ENCODE measurements at places on chromosomes 3 and 15.
A peak's percentile ranks its signal among the peaks of the same experiment; 100 is the strongest.

- DNase-seq = no peak
Measured at GRCh38 chr3:195098741-195099525, 172.0 kb downstream of the XXYLT1 start.

- DNase-seq = no peak
Measured at GRCh38 chr3:142597906-142598305, 1.7 kb downstream of the PLS1 start.

DNA sequence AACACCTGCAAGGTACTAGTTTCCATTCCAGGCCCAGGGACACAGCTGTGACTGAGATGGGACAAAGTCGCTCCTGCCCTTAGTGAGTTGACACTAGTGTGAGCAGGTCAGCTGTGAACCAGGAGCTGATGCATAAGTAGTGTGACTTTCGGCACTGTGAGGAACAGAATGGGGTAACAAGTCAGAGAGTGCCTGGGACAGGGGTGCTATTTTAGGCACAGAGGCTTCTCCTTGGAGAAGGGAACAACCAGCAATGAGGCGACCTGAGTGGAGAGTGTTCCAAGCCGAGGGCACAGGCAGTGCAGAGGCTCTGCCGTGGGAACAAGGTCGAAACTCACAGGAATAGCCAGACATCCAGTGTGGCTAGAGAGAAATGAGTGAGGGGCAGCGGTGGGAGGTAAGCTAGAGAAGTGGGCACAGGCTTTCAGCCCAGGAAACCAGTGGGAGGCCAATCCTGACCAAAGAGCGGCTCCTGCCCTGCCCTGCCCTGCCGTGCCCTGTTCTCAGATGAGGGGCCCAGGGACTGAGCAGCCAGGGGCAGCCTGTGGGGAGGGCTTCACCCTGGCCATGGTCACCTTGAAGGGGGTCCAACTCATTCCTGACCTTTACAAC is 14.2 kb downstream of the DNAH1 start:
- no peak for DNase-seq

DNA sequence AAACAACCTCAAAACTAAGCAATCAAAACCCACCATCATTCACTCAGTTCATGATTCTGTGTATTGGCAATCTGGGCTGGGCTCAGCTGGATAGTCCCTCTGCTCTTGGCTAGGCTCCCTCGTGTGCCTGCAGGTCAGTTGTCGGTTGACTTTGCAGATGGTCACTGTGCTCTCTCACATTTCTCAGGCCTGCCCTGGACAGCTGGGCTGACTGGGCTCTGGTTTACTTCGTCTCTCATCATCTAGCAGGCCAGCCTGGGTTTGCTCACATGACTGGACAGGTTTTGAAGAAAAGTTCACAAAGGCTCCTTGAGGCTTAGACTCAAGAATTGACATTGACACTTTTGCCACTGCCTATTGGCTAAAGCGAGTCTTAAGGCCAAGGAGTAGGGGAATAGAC is 105.0 kb upstream of the CTNNB1 start:
- DNase-seq = no peak

DNA sequence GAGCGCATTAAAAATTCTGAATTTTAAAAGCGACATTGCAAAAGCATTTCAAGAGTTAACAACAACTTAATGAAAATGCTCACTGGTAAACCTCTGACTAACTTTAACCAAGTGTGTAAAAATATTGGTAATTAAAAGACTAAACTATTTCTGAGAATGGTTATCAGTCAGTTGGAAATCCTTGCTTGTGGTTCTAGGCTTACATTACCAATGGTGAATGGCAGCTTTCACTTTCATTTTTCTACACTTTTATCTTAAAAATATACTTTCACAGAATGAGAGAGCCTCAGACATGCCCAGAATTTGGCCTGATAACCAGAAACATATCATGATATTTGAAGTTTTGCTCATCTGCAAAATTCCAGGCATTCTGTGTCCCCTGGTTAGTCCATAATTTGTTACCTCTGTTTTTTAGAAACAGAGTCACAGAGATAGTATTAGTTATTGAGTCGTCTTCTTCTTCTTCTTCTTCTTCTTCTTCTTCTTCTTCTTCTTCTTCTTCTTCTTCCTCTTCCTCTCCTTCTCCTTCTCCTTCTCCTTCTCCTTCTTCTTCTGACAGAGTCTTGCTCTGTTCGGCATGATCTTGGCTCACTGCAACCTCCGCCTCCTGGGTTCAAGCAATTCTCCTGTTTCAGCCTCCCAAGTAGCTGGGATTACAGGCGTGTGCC is 5.5 kb upstream of the RNF111 start:
- peak; percentile 13 for DNase-seq

- DNase-seq = no peak
Measured at GRCh38 chr15:50425219-50425618, 1.0 kb downstream of the USP8 start.

- no peak for DNase-seq
Measured at GRCh38 chr15:31409171-31409570, 82.5 kb downstream of the KLF13 start.

GRCh38 chr15:86063356-86064095 is 16.1 kb upstream of the AGBL1 start:
- DNase-seq = no peak

DNA sequence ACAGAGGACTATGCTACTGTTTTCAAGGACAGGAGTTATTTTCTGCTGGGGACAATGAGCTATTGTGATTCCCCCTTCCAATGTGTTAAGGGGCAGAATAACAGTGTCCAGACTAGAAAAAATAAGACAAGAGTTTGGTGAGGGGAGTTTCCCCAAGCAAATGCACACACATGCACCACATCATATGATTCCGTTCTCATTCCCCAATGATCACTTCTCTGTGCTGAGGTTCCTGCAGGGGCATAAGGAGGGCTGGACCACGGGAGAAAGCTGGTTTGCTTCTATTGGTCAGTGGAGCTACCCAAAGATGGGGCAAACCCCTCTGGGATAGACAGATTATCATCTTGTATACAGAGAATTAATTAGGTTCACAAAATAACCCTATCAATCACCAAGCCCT is 80.6 kb downstream of the RBPMS2 start:
- DNase-seq = no peak

DNA sequence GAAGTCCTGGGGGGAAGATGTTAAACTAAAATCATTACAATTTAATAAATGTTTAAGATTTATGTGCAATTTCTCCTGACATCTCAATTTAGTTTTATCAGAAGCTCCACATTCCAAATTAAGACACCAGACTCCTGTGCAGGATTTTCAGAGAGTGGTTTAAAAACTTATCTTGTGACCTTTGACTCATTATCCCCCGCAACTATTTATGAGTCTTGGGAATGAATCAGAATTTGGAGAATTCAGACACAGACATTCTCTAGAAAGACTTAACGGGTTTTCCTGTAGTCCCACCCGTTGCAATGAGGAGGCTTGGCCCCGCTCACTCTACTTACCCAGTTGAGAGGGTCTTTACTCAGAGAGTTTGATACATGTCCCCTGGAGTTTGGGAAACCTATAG is 7.1 kb downstream of the OR5K2 start:
- no peak for DNase-seq

DNA sequence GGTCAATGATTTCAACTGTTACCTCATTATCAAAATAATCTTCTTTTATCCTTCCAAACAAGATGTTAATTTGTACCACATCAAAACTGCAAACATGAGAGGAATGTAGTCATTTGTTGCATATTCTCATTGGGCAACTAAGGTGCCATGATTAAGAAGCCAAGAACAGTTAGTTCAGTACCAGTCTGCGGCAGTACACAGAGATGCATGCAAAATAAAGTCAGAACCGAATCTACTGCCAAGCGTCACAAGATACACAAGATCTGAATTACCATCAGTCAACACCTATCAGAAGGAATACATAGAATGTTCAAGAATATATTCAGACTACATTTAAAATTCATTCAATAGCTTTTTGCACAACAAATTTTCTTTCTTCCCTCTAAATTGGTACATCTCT is 127.6 kb upstream of the SPATA12 start:
- DNase-seq = no peak

- DNase-seq = peak; percentile 70
Measured at GRCh38 chr15:56496635-56497034, 31.7 kb upstream of the MNS1 start.

- no peak for DNase-seq
Measured at GRCh38 chr3:175098644-175099043, 239.5 kb downstream of the NAALADL2 start.

DNA sequence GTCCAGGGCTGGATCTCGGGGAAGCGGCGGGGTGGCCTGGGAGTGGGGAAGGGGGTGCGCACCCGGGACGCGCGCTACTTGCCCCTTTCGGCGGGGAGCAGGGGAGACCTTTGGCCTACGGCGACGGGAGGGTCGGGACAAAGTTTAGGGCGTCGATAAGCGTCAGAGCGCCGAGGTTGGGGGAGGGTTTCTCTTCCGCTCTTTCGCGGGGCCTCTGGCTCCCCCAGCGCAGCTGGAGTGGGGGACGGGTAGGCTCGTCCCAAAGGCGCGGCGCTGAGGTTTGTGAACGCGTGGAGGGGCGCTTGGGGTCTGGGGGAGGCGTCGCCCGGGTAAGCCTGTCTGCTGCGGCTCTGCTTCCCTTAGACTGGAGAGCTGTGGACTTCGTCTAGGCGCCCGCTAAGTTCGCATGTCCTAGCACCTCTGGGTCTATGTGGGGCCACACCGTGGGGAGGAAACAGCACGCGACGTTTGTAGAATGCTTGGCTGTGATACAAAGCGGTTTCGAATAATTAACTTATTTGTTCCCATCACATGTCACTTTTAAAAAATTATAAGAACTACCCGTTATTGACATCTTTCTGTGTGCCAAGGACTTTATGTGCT is 527 bp downstream of the B2M start:
- DNase-seq = peak; percentile 29

- no peak for DNase-seq
Measured at GRCh38 chr3:120841264-120841663, 66.7 kb upstream of the STXBP5L start.

GRCh38 chr3:122076491-122077292 is 21.5 kb downstream of the CD86 start:
- DNase-seq = no peak

DNA sequence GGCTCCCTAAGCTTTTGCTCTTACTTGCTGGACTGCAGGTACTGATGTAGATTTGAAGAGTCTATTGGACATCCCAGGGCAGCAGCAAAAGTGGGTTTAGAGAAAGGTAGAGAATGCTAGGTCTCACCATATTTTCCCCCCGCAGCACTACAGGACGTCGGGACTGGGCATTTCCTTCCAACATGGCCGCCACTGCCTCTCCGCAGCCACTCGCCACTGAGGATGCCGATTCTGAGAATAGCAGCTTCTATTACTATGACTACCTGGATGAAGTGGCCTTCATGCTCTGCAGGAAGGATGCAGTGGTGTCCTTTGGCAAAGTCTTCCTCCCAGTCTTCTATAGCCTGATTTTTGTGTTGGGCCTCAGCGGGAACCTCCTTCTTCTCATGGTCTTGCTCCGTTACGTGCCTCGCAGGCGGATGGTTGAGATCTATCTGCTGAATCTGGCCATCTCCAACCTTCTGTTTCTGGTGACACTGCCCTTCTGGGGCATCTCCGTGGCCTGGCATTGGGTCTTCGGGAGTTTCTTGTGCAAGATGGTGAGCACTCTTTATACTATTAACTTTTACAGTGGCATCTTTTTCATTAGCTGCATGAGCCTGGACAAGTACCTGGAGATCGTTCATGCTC is 11.2 kb downstream of the CYP8B1 start:
- DNase-seq = no peak

All from ACHN (cell line).